ENCODE measurements at places on chromosomes 11 and 22. TPM values are rescaled to one million over a fixed set of nuclear protein-coding genes. Genes with fewer than 3 reads are reported as not detected.

Gene ACRV1
- 0.13 TPM for polyA plus RNA-seq

Gene CAPN5
- polyA plus RNA-seq, result 9.4 TPM

Gene TBX10
- not detected for polyA plus RNA-seq

Gene OR6A2
- not detected for polyA plus RNA-seq

Gene CCDC116
- polyA plus RNA-seq, result 0.04 TPM

Gene UBE2L6
- polyA plus RNA-seq, result 18.7 TPM

DNA sequence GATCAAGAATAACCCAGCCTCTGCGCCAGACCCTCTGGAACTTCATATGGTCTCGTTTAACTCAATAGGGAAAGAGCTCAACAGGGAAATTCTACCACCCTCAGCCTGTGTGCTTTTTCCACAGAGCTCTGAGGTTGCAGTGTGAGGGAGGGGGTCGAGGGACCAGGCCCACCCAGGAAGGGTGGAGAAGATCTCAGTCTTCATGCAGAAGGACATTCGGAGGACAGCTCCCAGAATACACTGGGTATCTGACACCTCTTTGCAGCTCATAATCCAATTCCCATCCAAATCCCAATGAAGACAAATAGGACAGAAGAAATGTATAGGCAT lies 56.6 kb downstream of the ST14 start:
- DNase-seq, result no peak

- DNase-seq, result no peak
These were observed 1233.5 kb downstream of the BRD1 start for GRCh38 chr22:48594016-48594756.

GRCh38 chr11:5679811-5680210 lies 5.1 kb downstream of the TRIM5 start:
- no peak for DNase-seq

DNA sequence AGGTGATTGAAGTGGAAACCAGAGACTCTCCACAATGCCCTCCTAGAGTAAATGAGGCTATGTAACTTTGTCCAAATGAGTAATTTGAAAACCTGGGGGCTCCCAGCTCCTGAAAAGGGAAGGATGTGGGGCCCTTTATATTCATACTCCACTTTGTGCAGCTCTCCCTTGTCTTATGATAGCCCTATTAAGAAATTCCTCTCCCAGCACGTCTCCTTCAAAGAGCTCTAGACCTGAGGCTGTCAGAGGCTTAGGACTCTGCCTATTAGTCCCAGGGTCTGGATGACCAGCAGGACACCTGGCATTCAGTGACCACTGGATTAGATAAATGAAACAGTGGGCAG lies 2.1 kb downstream of the SLC43A1 start:
- DNase-seq, result no peak

GRCh38 chr11:115678942-115679341 lies 174.7 kb upstream of the CADM1 start:
- DNase-seq, result peak; percentile 52

GRCh38 chr11:78253797-78254196 lies 65.1 kb downstream of the USP35 start:
- no peak for DNase-seq

DNA sequence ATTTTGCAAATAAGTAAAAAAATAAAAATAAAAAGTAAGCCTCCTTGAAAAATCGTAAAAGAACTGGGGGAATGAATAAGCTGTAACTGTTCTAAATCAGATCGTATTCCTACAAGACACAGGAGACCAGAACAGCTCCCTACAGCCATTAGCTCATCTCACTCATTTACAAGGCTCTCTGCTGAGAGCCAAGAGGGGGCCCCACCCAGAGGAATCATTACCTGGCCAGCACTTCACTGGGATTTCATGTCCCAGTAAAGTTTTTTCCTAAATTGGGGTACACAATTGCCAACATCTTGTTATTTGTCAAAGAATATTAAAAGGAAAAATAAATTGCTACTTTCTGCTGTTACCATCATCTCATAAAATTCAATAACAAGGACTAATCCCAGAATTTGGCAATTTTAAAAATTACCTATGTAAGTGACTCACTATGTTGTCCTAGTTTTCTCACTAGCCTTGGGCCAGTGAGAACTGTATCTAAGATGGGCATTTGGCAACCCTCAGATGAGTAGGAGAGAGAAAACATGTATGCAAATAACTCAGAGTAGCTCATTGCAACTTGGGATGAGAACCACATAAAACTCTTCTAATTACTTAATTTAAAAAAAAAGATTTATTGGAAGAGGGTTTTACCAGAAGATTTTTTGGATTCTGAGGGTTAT lies 18.4 kb upstream of the SMTN start:
- no peak for DNase-seq

Data from A549 (cell line).